ENCODE measurements at places on chromosomes 16 and 17.
A peak's percentile ranks its signal among the peaks of the same experiment; 100 is the strongest.

DNA sequence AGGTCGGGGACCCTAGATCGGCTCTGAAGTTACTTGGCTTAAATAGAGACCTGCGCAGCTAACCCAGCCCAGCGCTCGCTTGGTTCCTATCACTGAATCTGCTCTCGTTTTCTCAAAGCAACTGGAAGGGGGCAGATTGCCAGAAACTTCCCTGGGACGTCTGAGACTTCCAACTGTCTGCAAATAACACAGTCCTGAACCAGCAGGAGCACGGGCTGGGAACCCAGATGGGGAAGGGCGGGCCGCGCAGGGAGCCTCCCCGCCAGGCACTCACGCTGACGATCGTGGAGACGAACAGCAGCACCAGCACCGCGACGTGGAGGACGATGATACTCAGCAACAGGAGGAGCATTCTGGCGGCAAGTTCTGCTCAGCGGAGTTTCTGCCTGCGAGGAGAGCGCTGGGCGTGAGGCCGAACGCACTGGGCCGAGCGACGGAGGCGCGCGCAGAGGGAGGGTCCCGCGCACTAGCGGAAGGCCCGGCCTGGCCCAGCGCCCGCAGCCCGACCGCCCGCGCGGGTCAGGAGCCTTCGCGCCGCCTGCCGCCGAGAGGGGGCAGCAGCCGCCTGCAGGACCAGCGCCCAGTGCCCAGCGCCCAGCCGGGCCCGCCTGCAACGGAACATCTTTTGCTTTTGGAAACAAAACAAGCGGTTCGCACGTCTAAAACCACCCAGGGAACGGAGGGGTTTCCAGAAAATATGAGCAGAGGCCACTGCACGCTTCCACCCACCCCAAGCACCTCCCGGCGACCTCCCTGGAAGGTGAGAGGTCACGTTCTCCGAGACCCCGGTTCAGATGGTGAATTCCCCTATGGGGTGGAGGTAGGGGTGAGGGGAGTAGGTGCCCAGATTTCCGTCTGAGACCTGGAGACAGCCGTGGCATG is 4.5 kb downstream of the PMP22 start:
- peak; percentile 80 for DNase-seq

GRCh38 chr17:68981288-68981687 is 26.1 kb upstream of the ABCA8 start:
- DNase-seq = peak; percentile 13

- DNase-seq = no peak
These were observed at the start of gene BRICD5 for GRCh38 chr16:2210386-2211365. Gene BRICD5 (minus strand): TSS chr16:2210863. CDS start chr16:2210833, 30 bp downstream.

- DNase-seq = no peak
These were observed 37.3 kb upstream of the CDC42EP4 start for GRCh38 chr17:73349138-73349537.

- DNase-seq = no peak
These were observed 34.1 kb downstream of the TLE7 start for GRCh38 chr16:71407731-71408130.

DNA sequence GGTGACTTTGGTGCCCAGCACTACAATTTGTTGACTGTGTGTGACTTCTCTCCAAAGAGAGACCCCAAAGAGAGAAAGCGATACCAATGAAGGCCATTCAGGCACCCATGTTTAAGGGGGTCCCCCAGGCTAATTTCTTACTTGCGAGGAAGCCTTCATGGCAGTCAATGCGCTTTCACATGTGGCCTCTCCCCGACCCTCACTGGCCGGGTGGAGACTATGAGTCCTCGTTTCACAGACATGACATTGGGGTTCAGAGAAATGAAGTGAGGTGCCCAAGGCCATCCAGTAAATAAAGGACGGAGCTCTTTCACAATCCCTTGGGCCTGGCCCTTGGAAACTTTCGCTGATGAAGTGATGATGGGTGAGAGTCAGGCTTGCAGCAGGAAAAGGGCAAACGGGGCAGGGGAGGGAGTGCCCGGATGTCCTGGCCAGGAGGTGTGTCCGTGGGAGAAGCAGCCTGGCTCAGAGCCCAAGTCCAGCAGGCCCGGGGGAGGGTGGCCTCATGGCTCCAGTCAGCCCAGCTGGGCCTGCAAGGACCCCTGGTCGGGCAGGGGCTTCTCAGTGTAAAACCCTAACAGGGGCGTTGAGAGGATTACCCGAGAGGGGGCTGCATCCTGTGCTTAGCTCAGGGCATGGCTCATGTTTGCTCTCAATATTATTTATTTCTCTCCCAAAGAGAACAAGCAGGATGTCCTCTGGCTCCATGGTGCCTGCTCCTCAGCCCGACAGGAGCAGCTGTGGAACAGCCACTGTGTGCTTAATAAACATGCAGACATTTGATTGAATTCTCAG is 14.7 kb downstream of the TBX2 start:
- peak; percentile 20 for DNase-seq

GRCh38 chr16:69522041-69522578 is 43.7 kb upstream of the NFAT5 start:
- DNase-seq = no peak

GRCh38 chr16:88912556-88912955 is 46.1 kb upstream of the PABPN1L start:
- DNase-seq = no peak

DNA sequence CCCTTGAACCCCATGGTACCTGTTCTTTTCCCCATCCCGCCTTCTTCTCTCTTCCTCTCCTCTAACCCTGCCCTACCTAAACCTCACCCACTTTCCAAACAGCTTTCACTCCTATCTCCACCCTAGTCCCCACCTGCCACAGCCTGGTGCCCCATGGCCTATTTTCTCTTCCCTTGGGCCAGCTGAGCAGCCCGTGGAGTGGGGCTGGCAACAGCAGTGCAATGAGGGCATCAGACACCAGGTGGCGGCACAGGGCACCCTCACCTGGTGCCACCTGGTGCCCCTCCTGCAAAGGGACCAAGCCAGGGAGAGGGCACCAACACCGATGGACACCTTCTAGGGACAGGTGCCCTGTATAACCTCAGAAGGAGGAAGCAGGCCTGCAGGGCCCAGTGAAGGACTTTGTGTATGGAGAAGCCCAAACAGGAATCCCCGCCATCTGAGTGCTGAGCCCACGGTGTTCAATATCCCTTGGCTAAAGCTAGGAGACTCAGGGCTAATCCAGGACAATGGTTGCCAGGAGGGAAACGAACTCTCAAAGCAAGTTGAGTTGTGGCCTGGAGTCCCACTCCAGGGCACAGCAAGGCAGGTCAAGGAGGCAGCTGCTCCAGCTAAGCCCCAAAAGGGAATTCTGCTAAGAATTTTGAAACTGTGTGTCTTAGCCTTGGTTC is 4.0 kb upstream of the ABCC3 start:
- DNase-seq = peak; percentile 76

Data from GM20000 (cell line).